Kidney epithelial cell (primary cell): ENCODE measurements at places on chromosomes 5 and 9.

DNA sequence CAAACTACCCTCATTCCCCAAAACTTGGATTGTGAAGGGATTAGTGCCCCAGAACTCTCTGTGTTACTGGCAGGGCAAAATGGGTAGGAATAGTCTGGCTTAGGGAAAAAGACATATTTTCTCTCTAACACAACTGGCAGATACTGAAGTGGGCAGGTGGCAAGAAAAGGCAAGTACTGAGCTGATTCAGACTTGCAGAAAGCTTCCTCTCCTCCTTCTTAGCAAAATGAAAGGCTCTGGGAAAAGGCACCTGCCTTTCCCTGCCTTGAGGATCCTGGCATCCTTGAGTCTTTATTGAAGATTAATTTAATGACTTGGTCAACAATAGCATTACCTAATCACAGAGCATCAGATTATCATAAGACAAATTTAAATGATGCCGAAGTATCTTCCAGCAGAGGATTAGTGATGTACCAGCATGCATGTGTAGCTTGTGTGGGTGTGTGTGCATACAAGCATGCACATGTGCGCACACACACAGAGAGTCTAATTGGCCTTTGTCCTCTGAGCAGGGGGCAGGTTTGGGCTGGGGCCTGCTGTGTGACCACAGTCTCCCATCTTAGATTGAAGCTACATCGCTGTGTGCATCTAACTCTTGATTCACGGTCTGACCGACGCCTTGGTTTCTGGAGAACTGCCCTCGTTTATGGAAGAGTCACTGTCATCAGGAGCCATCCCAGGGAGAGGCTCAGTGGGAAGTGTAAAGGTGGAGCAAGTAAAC lies 294.8 kb downstream of the AOPEP start:
- DNase-seq = no peak

DNA sequence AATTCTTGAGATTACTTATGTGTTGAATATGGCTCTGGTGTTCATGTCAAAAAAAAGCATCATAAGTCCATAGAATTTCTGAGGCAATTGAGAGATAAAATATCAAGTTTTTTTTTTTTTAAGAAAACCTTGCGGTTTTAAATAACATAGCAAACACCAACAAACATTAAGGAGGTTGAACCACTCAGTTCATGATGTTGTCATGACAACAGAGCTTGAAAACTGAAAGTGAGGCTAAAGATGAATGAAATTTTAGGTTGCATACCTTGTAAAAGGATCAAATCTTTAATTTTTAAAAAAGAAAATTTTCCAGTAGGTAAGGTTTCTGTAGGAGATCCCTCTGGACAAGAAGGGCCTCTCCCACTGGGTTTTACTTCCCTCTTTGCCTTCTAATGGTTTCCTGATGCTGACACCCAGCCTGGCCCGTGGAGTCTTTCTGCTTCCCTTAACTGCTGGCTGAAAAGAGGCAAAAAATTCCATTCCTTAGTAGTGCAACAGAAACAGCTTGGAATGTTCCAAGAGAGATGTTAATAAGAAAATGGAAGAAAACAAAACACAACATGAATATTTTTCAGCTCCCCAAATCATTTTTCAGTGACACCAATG lies 60.0 kb upstream of the FER start:
- no peak for DNase-seq

- peak; percentile 60 for DNase-seq
Measured at GRCh38 chr9:71725590-71726338, 42.5 kb downstream of the CEMIP2 start.

GRCh38 chr5:1958211-1959010 lies 75.7 kb upstream of the IRX4 start:
- DNase-seq = no peak

GRCh38 chr5:159850160-159850559 lies 66.1 kb upstream of the ADRA1B start:
- DNase-seq = peak; percentile 83

DNA sequence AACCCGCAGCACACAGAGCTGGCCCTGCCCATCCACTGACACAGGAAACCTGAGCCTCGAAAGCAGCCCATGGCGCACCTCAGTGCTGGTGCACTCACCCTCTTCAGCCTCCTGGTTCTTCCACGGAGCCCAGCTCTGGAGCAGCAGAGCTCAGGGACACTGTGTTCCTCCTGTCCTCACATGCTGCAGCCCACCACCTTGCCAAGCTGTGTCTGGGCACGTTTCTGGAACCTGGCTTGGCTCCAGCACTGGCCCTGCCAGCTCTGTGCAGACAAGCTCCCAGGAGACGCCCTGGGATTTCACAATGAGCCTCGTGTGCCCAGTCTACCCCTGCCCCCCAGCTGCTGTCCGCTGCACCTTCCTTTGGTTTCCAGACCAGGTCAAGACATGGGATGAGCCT lies 119.5 kb downstream of the SYK start:
- DNase-seq = no peak

DNA sequence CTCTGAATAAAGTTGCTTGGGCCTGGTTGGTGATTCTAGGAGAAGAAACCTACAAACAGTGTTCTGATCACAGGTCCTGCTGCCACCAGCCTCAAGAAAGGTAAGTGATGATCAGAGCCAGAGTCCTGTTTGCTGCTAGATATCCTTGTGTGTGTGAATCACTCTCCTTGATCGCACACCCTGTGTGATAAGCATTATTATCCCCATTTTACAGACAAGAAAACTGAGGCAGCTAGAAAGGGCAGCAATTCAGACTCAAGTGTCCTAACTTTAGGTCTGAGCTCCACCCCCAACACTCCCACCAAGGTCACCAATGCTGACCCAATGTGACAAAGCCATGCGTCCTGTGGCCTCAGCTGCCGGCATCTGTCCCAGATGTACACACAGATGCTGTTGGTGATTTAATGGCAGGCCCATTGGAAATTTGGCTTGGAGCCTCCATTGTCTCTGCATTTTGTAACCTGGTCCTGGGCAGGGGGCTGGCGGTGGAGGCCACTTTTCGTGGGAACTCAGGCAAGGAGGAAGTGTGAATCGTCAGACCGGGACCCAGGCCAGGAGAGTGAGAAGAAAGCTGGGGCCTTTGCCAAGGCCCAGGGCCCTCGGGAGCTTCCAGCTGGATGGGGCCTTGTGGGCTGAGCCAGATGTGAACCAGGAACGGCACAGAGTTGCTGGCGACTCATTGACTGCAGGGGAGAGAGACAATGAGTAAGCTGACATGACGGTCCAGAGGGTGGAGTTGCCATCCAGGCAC lies 29.8 kb upstream of the GGTA1 start:
- DNase-seq = peak; percentile 71

- DNase-seq = no peak
Measured at GRCh38 chr5:94481059-94481458, 137.3 kb downstream of the KIAA0825 start.

DNA sequence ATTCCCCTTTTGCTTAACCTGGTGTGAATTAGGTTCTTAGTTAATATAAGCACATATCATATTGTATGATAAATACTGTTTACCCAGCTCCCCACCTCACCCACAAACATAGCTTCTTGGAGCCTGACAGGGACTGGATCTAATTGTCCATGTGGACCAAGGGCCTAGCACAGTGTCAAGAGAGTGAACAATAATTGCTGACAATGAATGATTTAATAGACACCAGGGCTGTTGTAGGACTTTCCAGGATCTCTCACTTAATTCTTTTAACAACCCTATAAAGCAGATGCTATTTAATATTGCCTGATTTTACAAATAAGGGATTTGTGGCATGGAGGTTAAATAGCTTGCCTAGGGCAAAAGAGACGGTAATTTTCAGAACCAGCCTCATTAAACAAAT lies 24.8 kb downstream of the AK3 start:
- no peak for DNase-seq

GRCh38 chr5:109313127-109313526 lies 96.6 kb downstream of the PJA2 start:
- DNase-seq = no peak

- no peak for DNase-seq
Measured at GRCh38 chr5:52481851-52482250, 305.9 kb upstream of the ITGA1 start.

DNA sequence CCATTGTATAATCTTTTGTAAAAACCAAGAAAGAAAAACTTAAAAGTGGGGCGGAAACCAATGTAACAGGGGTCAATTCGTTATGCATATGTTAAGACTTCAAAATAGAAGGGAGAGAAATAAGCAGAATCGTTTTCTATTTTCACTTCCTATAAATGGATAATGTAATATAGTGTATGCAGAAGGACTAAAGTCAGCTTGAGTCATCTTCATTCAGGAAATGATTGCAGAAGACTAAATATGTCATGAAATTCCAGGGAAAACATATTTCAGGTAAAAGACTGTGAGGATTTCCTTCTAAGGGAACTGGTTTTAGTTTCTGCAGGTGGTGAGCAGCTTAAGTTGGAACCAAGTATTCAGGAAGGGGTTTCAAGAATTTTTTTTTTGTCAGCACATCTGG lies 753.3 kb downstream of the IRX1 start:
- DNase-seq = no peak

DNA sequence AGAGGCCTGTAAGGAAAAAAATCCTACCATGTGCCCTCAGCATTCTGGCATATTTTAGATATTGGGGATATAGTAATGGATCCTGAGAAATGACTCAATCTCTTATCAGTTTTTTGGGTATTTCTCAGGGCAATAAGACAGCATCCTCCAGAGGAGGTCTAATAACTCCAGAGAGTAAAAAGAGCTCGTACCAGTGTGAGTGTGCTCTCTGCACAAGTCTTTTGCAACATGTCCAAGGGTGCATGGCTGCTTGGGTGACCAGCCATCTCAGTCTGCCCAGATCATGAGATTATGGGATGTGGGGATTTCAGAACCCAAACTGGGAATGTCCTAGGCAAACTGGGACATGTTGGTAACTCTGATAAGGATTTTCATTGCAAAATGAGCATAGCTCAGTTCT lies 15.3 kb downstream of the ASPN start:
- no peak for DNase-seq

DNA sequence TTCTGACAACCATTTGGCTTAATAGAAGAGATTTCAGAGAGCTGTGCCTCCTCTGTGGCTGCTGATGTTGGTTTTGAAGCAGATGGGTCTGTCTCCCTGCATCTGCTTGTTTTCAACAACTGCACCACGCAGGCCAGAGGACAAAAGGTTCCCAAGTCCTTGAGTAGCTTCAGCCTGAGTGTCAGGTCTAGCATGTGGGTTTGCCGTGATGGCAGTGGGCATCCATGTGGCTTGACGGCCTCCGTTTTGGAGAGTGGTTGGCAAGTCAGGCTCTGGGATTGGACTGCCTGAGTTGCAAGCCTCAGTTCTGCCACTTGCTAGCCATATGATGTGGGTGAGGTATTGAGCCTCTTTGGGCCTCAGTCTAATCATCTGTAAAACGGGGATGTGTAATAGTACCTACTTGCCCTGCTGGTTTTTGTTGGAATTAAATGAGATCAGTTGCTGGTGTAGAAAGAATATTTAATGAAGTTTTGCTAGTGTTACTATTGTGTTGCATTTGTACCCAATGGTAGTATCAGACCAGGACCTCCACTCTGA lies 119.8 kb upstream of the CPEB4 start:
- DNase-seq = no peak

DNA sequence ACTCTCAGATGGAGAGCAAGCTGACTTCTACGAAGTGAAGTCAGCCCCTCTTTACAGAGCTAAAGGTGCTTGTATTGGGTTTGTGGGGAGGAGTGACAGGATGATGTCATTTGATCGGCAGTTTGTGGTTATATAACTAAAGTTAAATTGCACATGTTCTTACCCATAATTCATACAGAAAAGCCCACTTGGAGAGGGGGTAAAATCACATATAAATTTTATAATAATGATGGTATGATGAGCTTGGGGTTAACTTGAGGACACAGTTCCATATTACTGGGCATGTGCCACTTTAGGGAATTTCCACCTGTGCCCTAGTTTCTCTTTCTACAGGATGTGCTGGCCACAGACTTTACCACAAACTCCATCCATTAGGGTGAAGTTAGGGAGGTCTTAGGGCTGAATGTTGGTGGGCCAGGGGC lies 1178.6 kb upstream of the CDH9 start:
- no peak for DNase-seq

DNA sequence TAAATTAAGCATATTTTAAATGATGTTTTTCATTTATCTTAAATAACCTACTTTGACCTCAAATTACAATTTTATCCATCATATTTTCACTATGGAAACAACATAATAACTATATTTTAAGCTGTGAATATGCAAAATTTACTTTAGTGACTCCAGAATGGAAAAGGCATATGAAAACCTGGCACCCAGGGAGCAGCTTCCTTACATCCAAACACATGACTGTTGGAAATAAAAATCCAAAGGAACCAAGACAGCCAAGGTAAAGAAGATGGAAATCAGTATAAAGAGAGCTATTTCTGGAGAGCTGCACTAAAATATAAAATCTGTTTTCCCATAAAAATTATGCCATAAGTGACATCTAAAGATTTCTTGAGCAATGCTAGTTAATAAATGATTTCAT lies 140.3 kb upstream of the FTMT start:
- DNase-seq = no peak

- DNase-seq = no peak
Measured at GRCh38 chr5:606061-606460, 6.1 kb upstream of the CEP72 start.

DNA sequence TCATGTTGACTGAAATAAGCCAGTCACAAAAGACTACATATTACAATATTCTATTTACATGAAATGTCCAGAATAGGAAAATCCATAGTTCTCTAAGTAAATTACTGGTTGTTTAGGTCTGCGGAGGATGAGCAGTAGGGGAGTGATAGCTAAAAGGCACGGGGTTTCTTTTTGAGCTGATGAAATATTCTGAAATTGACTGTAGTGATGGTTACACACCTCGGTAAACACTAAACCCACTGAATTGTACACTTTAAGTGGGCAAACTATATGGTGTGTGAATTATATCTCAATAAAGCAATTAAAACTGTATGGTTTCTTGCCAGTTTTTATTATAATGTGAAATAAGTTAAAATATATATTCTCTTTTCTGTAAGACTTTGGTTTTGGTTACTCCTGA lies 77.7 kb upstream of the TMED7 start:
- no peak for DNase-seq

- no peak for DNase-seq
Measured at GRCh38 chr9:76135902-76136301, 245.4 kb downstream of the PCSK5 start.

DNA sequence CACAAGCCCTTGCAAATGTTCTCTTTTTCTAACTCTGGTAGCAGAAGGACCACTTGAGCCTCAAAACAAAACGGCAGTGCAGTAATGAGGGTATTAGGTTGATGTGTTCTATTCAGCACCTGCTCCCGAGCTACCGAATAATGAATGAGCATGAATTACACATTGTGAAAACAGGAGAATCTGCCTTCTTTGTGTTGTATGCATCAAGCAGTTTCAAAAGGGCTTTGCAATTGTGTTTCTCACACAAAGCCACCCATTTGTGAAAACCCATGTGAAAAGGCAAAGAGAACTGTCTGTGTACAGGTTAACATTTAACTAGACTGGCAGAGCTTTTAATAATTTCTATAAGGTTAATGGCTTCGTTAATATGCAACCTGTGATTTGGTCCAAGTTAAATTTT lies 97.8 kb downstream of the STK32A start:
- DNase-seq = no peak
